ENCODE measurements at places on chromosomes 7 and 10.

DNA sequence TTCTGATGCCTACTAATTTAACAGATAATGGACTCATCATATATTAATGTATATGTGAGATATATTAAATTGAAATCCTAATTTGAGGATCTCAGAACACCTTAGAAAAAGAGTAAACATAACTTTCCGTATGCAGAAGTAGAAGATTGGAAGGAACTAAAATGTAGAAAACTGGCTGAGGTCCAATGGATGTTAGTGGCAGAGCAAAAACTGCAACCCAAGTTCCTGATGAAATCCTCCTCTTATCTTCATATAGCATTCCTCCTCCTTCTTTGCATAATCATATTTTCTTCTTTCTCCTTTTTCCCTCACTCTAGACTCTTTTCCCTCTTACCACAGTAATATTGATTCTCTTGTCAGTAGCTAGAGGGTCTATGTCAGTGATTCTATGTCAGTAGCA is 6.0 kb downstream of the INA start:
- no peak for DNase-seq

- DNase-seq = no peak
Measured at GRCh38 chr10:97904018-97904381, 54.4 kb downstream of the GOLGA7B start.

DNA sequence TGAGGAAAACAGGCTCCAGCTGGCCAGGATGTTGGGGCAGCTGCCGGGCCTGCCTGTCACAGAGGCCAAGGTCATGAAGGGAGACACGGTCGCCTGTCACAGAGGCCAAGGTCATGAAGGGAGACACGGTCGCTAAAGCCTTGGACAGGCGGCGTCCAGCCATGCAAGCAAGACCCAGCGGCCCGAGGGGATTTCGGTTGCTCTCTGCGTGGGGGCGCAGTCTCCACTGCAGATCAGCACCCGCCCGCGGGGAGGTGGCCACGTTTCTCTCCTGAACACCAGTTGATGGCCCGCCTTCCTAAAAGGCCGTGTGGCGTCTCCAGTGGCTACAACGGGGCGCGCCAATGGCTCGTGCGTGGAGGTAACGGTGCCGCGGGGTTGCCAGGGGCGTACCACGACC is 67.0 kb upstream of the PCGF5 start:
- DNase-seq = no peak

GRCh38 chr10:132133005-132133404 is 53.7 kb upstream of the DPYSL4 start:
- DNase-seq = peak; percentile 22

DNA sequence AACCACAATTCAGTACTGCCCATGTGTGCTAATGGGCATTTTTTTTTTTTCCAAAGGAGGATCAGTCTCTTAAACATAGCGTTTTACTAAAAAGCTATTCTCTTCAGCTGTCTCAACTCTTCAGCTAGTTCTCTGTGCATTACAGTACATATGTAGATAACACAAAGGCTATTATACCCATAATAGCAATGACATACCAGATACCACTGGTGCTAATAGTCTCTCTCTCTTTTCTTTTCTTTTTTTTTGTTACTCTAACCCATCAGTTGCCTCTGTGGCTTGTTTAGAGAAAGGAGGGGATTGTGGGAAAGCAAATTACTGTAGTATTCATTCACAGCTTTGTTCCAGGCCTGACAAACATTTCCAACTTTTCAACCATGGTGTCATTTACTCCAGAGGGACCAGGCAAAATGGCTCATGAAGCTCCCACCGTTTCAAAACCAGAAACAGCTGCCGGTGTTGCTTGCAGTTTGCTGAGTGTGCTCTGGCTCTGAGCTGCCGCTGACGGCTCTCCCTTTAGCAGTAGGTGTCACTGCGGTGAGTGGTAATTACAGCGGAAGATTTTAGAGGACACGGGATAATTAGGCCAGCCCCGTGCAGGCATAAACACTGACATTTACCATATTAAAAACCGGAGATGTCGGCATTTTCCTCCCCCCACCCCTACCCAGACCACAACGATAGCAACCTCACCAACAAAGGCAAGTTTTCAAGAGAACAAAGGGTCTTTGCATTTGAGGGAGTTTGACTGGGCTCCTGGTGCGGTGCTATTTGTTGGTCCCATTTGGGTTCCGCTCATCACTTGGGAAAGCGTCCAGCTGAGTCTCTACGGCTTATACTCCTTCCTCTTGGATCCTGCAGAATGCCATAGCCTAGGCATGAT is 1005.5 kb downstream of the KCNMA1 start:
- DNase-seq = no peak

DNA sequence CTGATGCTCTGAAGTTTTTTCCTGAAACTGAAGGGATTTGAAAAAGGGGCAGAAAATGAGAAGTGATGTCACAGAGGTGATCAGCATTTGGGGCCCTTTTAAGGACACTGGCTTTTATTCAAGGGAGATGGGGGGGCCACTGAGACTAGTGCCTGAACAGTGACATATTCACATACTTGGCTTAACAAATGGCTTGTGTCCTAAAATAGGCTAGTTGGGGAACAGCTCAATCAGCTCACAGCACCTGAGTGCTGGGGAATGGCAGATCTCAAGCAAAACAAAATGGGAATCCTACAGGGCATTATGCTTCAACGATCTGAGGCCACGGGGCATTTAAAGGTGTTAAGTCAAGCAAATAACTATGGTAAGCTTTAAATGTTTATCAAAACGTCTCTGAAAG is 90.1 kb downstream of the UBE2H start:
- no peak for DNase-seq

Data from hippocampal formation (tissue), 2 donors.